ENCODE measurements at places on chromosomes 1 and 21. TPM values are rescaled to one million over a fixed set of nuclear protein-coding genes. Genes with fewer than 3 reads are reported as not detected.
A peak's percentile ranks its signal among the peaks of the same experiment; 100 is the strongest.

Gene FCN3
- 24.5 TPM for total RNA-seq

Gene MYOC
- 7.4 TPM for total RNA-seq

Gene L1TD1
- total RNA-seq = 0.34 TPM

Gene KLF17
- total RNA-seq = not detected

Gene DMBX1
- not detected for total RNA-seq

Gene MANEAL
- total RNA-seq = 1.2 TPM

Gene RCC1
- 10.8 TPM for total RNA-seq

Gene RUNX3
- total RNA-seq = 1.3 TPM

Gene LGR6
- 6.0 TPM for total RNA-seq

Gene BEND5
- 3.5 TPM for total RNA-seq

Gene TTC4
- total RNA-seq = 11.0 TPM

Gene GATAD2B
- total RNA-seq = 39.5 TPM

- DNase-seq = no peak
Measured at GRCh38 chr1:175978926-175979325, 228.2 kb downstream of the COP1 start.

DNA sequence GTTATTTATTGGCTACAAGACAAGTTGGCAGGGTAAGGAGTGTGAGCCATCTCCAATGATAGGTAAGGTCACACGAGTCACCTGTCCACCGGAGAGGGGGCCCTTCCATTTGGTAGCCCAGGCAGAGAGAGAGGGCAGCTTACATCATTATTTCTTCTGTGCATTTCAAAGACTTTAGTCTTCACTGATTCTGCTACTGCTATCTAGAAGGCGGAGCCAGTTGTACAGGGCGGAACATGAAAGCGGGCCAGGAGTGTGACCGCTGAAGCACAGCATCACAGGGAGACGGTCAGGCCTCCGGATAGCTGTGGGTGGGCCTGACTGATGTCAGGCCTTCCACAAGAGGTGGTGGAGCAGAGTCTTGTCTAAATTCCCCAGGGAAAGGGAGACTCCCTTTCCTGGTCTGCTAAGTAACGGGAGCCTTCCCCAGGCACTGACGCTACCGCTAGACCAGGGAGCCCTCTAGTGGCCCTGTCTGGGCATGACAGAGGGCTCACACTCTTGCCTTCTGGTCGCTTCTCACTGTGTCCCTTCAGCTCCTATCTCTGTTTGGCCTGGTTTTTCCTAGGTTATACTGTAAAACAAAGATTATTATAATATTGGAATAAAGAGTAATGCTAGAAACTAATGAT, 36.7 kb downstream of the ZNF695 start:
- DNase-seq = peak; percentile 67

- no peak for DNase-seq
Measured at GRCh38 chr21:18468790-18469189, 65.2 kb upstream of the TMPRSS15 start.

DNA sequence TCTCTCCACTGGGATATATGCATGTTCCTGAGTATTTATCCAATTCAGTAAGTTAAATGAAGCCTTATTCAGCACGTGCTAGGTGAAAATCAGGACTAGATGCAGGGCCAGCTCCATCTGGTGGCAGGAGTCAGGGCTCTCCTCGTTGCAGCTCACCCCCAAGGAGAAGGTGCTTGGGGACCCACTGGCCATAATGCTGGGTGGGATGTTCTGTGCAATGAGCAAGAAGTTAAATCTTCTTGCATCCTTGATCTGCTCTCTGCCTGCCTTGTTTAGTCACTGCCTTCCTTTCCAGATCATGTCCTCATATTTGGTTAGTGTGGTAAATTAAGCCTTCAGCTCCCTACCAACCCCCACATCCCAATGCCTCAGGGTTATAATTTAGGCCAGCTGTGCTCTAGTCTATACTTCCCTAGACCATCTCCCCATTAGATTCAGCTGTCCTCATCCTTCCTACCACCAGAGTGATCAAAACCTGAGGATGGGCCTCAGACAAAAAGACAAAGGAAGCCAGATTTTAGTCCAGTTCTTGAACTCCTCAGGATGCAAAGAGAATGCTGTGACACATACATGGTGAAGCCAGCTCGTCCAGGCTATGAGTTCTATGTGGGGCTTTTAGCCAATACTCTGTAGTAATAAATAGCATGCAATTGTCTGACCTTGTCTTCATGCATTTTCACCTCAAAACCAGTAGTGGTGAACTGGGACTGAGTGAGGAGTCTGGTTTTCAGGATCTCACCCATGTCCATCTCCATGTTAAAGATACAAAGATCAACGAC, 55.9 kb downstream of the SEC16B start:
- DNase-seq = no peak

DNA sequence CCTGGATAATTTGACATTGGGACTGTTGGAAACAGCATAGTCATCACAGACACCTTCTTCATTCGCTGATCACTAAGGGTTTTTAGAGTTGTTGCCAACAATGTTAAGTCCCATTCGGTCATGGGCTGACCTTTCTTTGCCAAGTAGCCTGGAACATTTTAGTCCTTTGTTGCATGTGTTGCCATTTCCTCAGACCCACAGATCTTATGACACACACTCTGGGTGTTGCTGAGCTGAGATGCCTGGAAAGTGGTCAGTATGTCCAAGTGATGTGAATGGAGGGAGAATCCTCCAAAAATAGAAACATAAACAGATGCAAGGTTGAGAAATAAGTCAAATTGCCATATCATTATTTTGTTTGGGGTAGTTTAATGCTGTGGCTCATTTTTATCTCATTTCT, 61.5 kb upstream of the GJA5 start:
- peak; percentile 32 for DNase-seq

GRCh38 chr1:228050571-228051231, 31.8 kb upstream of the ARF1 start:
- no peak for DNase-seq

DNA sequence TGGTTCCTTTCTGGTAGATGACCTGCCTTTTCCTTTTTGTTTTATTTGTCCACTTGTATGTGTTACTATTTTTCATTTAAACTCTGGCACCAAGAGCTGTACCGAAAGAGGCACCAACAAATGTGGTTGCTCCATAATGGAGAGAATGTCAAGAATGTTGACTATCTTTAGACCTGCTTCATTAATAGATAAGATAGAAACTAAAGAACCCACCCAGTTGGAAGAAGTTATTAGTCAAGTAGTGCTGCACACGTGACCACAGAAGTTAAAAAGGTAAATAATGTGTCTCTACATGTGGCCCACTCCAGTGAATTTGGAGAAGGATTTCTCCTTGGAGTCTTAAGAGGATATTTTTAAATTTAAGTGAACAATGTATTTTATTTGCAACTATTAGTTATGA, 9.3 kb downstream of the ATP1A1 start:
- no peak for DNase-seq

- no peak for DNase-seq
Measured at GRCh38 chr1:232222614-232223013, 407.3 kb downstream of the SIPA1L2 start.

DNA sequence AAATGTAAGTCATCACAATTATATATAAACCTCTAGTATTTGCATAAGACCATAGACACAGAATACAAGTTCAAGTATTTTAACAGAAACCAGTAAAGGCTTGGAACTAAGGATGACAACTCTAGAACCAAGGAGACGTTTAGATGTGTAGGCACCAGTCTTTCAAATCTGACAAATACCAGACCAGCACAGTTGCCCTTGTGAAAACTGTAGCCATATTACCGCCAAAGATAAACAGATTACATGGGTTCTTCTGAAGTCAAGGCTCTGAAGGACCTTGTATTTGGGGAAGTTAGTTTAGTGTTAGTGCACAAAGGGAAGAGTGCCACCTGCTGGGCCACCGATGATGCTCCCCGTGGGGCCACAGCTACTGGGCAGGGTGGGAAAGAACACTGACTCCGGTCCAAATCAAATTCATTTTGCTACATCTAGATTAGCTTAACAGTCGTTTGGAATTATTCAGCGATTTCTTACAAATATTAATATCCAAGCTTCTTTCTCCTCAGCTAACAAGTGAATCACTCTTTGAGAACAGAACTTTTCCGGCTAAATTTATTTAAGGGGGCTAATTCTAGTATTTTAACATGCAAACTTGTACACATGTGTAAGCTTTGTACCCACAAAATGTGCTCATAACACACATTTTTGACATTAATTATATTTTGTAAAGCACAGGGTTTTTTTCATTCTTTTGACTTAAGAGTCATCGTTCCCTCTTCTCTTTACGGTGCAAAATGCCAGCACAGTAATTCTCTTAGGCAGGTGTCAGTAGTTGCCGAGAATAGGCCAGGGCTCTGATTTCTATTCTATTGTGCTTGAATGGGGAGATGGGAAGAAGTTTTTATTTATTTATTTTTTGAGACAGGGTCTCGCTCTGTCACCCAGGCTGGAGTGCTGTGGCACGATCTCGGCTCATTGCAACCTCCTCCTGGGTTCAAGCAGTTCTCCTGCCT, 8.0 kb upstream of the NIBAN1 start:
- peak; percentile 83 for DNase-seq

GRCh38 chr1:31976401-31976800, 37.3 kb upstream of the KHDRBS1 start:
- DNase-seq = no peak

- DNase-seq = no peak
Measured at GRCh38 chr1:117672756-117673155, 66.9 kb downstream of the TENT5C start.

DNA sequence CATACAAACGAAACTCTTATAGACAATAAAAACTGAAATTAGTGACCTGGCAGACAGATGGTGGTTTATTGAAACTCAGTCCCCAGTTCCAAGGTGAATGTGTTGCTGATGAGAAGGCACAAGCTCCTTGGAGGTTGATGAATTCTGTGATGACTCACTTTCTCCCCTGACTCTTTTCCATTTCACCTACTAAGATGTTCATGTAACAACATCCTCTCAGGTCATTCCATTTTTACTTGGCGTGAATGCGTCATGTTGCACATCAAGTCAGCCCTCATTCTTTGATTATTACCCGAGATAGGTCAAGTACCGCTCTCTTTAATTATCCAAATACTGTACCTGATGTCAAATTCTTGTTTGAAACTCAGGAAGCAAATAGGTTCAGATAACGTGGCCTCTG, 10.1 kb upstream of the IL10RB start:
- DNase-seq = no peak

DNA sequence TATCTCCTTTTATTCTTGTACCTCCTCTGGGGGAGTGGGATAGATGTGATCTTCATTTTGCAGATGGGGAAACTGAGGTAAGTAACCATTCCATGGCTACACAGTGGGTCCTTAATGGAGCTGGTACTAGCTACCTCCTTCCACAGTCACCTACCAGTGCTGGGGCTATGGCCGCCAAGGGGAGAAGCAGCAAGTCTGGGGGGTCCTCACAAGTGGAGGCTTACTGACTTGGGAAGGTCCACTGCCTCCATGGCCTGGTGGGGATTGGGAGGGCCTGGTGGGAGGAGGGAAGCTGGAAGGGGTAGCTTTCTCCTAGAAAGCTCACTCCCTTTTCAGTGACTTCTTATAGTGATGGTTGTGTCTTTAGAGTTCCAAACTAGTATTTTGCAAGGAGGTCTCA, 5.9 kb upstream of the FOXO6 start:
- no peak for DNase-seq

DNA sequence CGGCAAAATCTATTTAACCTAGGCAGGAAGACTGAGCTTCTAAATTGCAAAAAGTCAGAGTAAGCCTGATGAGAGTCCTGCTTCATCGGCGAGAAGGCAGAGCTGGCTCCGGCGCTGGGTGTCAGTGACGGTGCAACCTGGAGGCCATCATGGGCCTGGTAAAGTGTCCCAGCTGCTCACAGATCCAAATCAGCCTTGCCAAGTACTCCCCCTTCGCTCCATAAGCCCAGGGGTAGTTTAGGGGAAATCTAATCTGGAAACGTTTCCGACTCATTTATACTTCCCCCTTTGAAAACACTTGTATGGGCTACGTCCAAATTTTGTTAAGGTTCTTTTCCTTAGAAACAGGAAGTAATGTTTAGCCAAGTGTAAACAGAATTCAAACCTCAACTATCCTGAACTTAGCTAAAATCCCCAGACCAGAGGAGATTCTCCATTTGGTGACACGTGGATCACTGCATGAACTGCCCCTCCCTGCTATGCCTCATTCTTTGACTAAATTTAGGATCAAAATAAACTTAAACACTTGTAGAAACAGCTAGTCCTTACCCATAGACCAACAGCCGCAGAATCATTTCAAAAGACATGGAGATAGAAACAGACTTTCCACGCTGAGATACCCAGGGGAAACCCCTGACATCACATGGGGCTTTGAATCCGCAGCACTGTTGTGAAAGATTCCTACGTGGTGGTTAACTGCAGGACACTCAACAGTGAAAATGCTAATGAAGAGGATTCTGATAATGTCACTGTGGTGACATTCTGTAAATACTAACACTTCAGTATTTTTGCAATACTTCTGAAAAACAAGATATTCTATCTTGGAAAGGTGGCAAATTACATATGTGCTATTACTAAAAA, 172.7 kb downstream of the TGFBR3 start:
- peak; percentile 68 for DNase-seq

DNA sequence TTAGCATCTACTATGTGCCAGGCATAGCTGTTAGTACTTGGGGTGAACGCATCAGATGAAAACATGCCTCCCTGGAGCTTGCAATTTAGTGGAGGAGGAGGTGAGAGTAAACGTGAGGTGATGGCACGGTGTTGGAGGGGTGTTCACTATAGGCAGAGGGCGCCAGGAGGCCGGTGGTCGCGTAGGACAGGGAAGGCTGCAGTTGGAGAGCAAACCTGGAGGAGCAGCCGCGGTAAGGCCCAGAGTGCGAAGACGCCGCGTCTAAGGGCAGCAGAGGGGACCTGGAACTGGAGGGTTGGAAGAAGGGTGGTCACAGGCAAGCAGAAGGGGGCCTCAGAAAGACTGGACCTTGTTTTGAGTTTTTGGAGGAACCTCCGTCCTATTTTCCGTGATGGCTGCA, 30.2 kb upstream of the TRIM17 start:
- DNase-seq = no peak

GRCh38 chr1:160756849-160757201, 17.8 kb downstream of the SLAMF7 start:
- DNase-seq = no peak

DNA sequence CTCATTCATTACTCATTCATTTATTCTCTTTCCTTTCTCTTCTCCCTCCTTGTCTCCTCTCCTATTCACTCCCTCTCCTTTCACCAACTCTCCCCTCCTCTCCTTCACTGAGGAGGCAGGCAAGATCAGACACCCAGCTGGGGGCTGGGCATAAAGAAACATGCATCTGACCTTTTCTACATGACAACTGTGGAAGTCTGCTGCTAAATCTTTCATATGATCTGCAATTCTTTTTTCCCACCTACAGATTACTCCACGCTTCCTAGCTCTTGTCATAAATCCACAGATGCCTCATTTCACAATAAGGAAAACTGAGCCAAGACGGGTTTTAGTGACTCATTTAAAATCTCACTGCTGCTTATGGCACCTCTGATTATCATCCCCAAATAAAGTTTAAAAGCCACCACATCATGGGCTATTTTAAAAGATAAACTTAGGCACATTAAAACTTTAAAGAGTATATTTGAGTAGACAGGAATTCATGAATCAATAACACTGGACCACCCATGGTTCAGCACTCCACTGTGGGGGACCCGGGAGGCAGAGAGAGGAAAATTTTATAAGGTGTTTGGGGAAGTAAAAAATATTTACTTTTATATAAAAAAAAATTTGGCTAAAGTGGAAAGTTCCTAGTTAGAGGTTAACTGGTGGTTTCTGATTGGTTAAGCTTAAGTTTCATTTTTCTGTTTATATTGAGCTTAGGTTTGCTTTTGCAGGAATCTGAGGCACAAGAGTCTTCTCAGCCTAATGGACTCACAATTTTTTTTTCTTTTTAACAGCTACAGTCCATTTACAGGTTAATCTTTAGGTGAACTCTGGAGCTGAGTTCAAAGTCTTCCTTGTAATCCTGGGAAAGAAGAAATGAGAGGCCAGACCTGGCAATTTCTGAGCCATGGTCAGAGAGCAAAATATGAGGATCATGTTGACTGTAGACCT, 55.8 kb upstream of the DNAH14 start:
- DNase-seq = no peak

- DNase-seq = peak; percentile 30
Measured at GRCh38 chr1:109625601-109626560, 6.2 kb downstream of the AMPD2 start.
